ENCODE measurements at places on chromosomes 3 and 15. TPM values are rescaled to one million over a fixed set of nuclear protein-coding genes. Genes with fewer than 3 reads are reported as not detected.

DNA sequence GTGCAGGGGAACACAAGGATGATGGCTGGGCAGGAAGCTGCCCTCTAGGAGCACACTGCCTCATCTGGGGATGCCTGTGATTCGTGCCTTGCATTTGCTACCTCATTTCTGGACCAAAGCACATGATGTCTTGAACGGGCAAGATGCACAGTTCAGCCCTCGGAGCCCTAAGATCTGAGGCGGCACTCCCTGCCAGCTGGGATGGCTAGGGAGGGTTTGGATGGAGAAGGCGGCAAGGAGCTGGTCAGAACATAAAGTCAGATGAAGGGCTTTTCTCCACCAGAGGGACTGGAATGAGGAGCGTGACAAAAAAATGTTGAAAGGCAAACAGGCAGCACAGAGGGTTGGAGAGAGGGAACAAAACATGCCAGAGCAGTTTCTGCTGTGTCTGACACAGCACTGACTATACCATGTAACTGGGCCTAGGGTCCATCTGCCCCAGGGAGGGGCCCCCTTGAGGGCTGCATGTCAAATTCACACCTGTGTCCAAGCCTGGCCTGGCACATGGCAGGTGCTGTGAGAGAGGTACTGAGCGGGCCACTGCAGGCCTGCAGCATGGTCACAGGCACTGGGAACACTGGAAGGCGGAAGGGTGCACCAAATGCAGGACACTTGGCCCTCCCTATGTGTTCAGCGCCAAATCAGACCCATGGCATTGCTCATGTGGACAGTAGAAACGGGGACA lies 21.7 kb downstream of the TMEM43 start:
- no peak for DNase-seq

GRCh38 chr3:184526088-184526433 lies 35.5 kb upstream of the EPHB3 start:
- DNase-seq = peak; percentile 13

GRCh38 chr3:125478326-125478725 lies 41.7 kb downstream of the SNX4 start:
- no peak for DNase-seq

GRCh38 chr15:53830707-53831386 lies 71.4 kb upstream of the WDR72 start:
- no peak for DNase-seq

- no peak for DNase-seq
These were observed 31.2 kb upstream of the LACTB start for GRCh38 chr15:63090472-63090871.

DNA sequence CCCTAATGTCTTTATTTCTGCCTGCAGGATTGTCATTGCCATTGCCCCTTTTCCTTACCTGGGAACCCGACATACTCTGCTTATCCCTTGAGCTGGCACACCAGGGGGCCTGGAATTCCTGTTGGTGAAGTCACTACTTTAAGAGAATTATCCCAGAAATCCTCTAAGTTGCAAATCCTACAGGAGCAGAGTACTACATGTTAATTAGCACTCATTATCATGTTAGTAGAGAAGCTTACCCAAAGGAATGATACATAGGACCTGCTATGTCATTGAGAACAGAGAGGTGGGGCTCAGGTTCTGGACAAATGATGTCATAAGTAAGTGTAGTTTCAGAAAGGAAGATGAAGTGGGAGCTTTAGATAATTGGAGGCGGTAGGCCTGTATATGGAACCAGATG lies 27.4 kb downstream of the SCG5 start:
- DNase-seq = no peak

DNA sequence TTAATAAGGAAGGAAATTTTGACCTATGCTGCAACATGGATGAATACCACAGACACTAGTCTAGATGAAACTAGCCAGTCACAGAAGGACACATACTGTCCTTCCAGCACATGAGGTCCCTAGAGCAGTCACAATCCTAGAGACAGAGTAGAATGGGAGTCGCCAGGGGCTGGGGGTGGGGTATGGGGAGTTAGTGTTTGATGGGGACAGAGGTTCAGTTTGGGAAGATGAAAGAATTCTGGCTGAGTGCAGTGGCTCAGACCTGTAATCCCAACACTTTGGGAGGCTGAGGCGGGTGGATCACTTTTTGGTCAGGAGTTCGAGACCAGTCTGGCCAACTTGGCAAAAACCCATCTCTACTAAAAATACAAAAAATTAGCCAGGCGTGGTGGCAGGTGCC lies 99.2 kb downstream of the TPRA1 start:
- DNase-seq = no peak

The CHRD gene
- not detected for total RNA-seq

The DUOX1 gene
- total RNA-seq = not detected
